ENCODE measurements at places on chromosomes 5 and 9. TPM values are rescaled to one million over a fixed set of nuclear protein-coding genes. Genes with fewer than 3 reads are reported as not detected.

GRCh38 chr5:369151-369868 lies 47.8 kb downstream of the AHRR start:
- DNase-seq, result peak; percentile 59

GRCh38 chr5:71587766-71588532 lies 809 bp downstream of the MCCC2 start:
- DNase-seq, result no peak

GRCh38 chr5:153237671-153238332 lies 252.7 kb upstream of the GRIA1 start:
- no peak for DNase-seq

- DNase-seq, result no peak
Observed at GRCh38 chr5:34756781-34757624, 82.0 kb upstream of the TTC23L start.

DNA sequence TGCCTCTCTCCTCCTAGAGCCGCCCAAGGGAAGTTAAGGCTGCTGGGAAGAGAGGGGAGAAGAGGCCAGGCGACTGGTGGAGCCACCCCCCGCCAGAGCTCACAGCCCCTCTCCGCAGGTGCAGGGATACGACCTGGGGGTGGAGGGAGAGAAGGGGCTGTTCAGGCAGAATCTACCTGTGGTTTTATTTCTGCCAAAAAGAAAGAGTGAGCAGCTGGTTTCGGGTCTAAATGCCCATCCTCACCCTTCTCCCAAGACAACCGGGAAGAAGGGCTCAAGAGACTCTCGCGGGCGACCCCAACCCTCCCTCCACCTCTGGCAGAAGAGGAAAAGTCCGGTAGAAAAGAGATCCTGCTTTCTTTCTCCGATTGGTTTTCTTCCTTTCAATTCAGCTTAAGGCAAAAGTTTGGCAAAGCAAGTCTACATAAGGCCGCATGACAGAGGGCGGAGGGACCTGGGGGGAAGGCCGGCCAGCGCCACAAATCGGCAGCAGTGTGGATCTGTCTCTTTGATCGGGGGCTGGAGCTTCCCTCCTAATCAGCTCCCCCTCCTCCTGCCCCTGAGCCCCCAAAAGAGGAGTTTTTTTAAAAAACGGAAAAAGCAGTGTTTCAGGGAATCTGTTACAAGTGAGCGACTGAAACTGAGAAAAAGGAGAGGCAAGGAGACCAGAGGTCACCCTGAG lies 16.3 kb downstream of the FAM78A start:
- no peak for DNase-seq

DNA sequence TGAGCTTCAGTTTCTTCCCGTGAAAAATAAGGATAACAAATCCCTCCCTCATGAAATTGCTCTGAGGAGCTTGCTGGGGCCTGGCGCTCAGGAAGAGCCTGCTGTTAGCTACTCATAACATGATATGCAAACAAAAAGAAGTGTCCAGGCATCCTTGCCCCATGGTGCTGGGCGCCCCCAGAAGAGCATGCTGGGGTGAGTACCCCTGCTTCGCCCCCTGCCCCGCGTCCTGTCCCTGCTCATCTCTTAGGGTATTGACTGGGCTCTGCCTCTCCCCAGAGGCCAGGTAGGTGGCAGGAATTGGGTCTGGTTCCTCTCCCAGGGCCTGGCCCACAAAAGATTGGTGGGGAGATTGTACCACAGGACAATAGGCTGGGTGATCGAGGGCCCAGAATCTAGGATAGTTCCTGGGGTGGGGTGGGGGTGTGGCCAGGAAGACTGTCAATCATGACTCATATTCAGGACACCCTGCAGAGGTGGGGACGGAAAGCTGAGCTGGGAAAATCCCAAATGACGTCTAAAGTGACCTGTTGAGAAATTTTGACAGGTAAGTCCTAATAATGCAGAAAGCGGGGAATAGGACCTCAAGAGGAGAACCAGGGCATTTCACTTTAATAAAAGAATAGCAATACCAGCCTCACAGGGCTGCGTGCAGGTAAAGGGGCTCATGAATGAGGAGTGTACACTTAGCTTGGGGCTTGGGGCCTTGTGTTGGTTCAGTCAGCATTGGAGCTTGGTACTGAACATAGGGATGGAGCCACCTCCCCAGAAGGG lies 8.9 kb downstream of the PITX1 start:
- no peak for DNase-seq

DNA sequence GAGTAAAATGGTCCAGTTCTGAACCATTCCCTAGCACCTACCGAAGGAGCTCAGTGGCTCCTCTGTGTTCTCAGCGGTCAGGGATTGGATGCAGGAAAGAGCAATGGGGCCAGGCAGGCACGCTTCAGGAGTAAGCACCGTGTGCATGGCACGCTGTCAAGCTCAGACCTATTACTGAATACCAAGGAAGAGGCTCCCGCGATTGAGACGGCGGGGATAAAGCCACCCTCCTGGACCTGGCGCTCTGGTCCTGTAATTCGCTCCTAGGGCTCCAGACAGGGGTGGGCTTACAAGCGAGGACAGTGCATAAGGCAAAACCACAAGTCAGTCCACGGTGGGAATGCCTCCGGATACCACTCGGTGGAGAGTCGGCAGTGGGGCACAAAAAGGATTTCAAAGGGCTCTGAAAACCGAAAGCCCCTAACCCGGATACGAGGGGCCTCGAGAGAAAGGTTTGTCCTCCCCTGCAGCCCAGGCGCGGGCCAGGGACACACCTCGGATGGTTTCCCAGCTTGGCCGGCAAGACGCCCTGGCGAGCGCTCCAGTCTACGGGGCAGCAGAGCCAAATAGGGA lies 988 bp downstream of the OXCT1 start:
- DNase-seq, result no peak

PLPPR1 gene
- total RNA-seq, result 3.2 TPM

C5orf58 gene
- not detected for total RNA-seq
